ENCODE measurements at places on chromosomes 7 and 10.

DNA sequence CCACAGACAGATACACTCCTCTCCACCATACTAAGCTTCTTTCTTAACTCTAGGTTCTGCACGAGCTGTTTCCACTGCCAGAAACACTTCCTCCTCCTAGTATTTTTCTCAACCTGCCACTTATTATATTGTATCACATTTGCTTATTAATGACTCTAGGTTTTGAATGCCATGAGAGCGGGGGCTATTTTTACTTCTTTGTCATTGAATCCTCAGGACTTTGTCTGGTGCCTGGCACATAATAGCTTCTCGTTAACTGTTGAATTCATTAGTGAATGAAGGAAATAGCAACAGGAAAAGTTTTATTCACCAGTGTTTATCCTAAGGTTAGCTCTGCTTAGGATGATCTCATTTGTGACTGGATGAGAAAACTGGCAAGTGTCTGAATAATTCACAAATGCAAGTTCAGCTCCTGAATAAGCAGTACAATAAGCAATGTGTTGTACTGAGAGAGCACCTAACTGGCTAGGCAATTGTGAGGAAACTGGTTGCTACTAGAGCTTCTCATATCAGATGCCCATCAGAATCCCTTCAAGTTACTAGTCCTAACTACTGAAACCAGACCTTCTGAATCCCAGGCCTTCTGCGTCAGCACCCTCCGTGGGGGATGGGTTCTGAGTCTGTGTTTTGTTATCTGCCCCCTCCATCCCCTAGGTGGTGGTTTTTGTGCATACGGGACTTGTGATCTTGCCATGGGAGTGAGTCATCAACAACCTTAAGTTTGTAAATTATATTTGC lies 92.7 kb downstream of the LSMEM1 start:
- peak; percentile 50 for DNase-seq

DNA sequence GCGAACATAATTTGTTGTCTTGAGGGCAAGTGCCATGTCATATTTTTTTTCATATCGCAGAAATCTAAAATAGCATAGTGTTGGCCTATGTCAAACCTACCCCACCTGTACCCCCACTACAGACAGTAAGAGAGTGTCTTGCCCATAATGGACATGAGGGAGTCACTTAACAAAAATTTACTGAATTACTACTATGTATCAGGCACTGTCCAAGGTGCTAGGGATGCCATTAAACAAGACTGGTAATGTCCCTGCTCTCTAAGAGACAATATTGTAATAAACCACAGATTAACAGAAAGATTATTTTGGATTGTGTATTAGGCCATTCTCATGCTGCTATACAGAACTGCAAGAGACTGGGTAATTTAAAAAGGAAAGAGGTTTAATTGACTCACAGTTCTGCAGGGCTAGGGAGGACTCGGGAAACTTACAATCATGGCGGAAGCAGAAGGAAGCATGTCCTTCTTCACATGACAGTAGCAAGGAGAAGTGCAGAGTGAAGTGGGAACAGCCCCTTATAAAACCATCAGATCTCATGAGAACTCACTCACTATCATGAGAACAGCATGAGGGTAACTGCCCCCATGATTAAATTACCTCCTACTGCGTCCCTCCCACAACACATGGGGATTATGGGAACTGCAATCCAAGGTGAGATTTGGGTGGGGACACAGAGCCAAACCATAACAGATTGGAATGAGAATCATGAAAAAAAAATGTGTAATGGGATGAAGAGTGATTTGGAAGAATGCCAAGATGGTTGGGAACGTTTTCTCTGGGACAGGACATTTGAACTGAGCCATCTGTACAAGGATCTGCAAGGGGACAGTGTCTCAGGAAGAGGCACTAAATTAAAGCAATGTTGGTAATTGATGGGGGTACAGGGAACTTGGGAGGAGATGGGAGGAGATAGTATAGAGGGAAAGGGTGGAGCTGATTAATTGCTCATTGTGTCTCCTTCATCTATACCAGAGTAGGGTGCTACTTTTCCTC lies 108.5 kb downstream of the FAM107B start:
- no peak for DNase-seq

- peak; percentile 27 for DNase-seq
Measured at GRCh38 chr7:156151078-156151477, 338.8 kb upstream of the SHH start.

DNA sequence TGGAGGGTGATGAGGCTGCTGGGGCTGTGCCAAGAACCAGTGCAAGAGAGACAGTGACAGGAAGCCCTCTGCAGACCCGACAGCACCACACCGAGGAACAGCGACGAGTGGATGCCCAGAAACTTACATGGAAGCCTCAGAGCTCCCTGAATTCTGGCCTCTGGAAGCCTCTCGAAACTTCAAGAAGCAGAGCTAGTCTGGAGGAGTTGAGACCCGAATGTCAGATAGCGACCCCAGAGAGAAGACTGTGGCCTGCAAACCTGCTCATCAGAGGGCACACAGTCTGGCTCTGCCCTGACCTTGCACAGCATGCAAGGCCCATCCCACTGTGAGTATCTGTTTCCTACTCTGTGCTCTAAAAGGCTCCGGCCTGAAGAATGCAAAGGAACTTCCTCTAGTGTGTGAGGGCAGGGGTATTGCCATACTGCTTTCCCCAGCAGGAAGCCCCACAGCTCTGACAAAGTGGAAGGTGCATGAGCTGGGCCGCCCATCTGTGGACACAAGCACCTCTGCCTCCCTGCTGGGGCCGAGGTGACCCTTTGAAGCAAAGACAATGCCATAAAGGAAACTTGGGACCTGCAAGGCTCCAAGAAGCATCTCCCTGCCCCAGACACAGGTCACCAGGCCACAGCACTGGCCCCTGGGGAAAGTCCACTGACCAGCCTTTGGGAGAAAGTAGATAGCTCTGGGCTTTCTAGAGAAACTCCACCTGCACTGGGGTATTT lies 10.5 kb upstream of the C10orf71 start:
- no peak for DNase-seq

- no peak for DNase-seq
Measured at GRCh38 chr7:142932386-142933091, 1.0 kb downstream of the TRPV5 start.

DNA sequence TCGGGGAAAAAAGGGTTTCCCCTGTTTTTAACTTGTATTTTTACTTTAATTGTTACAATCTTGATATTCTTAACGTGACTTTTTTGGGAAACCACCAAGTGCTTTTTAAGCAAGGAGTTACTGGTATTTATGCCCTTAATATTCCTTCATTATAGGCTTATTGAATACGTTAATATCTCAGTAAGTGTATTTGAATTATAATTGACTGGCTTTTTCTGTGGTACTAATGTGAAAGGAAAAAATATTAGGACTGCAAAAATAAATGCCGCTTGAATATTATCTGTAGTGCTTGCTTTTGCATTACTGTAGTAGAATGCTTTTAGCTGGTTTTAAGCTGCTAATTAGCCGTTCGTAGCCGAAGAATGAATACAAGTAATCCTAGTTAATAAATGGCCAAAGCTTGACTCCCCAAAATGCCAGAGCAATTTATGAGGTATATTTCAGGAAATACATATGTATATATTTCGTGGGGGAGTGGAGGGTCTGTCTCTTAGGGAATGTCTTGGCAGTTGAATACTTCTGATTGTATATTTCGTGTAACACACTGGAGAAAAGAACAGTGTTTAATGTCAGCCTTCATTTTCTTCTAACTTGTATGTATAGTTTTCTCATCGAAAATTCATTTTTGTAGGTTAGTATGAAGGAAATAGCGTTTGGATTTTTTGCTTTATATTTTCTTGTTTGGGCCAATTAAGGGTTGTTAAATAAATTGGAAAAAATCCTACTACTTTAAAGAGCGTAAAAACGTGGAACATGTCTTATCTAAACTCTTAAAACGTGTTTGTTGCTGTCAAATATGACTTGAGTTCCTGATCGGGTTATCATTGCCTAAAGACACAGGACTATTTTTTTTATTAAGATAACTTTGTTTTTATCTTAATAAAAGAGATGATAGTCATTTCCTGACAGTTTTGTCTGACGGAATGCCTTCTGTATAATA lies 1.5 kb downstream of the PDCD4 start:
- peak; percentile 23 for DNase-seq

GRCh38 chr10:30309403-30309802 lies 39.7 kb downstream of the MTPAP start:
- no peak for DNase-seq

DNA sequence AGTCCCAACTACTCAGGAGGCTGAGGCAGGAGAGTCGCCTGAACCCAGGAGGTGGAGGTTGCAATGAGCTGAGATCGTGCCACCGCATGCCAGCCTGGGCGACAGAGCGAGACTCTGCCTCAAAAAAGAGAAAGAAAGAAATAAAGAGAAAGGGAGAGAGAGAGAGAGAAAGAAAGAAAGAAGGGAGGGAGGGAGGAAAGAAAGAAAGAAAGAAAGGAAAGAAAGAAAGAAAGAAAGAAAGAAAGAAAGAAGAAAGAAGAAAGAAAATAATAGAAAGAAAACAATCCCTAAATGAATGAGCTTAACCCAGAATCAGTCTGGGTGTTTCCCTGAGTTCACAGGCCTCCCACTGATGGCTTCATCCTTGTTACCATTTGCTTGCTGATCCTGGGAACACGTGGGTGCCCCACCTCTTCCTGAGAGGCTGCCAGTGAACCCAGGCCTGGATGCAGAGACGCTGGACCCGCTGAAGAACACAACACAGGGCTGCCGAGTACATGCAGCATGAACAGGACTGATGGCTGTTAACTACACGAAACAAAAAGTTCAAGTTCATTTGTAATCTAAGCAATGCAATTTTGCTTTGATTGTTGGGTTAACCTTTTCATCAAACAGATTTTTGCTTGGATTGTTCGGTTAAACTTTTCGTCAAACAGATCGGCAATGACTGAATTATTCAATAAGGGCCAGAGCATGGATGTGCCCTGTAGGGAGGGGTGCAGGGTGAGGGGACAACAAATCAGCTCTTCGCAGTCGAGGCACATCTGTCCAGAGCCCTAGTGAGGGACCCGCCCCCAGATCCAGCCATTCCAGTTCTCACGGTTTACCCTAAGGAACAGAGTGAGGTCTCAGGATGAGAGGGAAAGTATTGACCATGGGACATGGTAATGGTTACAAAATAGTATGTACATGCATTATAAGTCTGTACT lies 11.5 kb downstream of the NPFFR1 start:
- DNase-seq: no peak

Measured in renal cortical epithelial cell (primary cell).